ENCODE measurements at places on chromosomes 11 and 22. TPM values are rescaled to one million over a fixed set of nuclear protein-coding genes. Genes with fewer than 3 reads are reported as not detected.

The OR2AG1 gene
- not detected for total RNA-seq

The SHISAL1 gene
- total RNA-seq, result 1.5 TPM

The TNNT3 gene
- not detected for total RNA-seq

The GGTLC3 gene
- not detected for total RNA-seq

The NRIP3 gene
- 12.0 TPM for total RNA-seq

The MYO7A gene
- not detected for total RNA-seq

DNA sequence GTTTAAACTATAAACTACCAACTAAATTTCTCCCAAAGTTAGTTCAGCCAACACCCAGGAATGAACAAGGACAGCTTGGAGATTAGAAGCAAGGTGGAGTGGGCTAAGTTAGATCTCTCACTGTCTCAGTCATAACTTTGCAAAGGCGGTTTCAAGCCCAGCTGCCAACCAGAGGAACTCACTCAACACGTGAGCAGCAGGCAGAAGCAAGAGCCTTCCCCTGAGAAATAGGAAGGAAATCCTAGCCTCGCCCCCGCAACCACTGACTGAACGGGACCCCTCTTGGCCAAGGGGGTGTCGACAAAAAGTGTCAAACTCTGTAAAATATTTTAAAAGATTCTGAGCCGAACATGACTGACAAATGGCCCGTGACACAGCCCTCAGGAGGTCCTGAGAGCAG, 4.4 kb upstream of the KRTAP5-9 start:
- no peak for DNase-seq
- no peak overlapping the region for H3K27ac ChIP-seq
- H3K4me1 ChIP-seq, result no peaks in the 10 kb centered on the region
- H3K4me3 ChIP-seq, result no peak overlapping the region

DNA sequence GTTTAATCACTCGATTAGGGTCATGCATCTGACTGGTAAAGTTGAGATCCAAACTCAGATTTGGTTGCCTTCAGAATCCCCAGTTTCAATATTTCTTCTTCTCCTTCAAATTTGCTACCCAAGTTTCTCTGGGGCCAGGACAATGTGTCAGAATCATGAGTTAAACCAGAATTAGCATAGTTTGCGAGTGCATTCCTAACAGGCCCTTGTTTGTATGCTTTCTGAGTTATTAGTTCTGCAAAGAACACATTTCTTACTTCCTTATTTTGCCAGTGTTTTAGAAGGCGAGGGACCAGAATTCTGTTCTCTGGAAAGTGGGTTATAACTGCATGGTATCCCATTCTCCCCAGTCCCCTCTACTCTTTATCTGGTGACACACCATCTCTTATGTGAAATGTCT, 112.0 kb downstream of the ARL14EP start:
- H3K4me1 ChIP-seq, result no peaks in the 10 kb centered on the region
- H3K36me3 ChIP-seq, result no peaks in the 10 kb centered on the region
- H3K4me3 ChIP-seq, result no peak overlapping the region
- no peak overlapping the region for H3K27ac ChIP-seq
- H3K27me3 ChIP-seq, result no peaks in the 10 kb centered on the region

DNA sequence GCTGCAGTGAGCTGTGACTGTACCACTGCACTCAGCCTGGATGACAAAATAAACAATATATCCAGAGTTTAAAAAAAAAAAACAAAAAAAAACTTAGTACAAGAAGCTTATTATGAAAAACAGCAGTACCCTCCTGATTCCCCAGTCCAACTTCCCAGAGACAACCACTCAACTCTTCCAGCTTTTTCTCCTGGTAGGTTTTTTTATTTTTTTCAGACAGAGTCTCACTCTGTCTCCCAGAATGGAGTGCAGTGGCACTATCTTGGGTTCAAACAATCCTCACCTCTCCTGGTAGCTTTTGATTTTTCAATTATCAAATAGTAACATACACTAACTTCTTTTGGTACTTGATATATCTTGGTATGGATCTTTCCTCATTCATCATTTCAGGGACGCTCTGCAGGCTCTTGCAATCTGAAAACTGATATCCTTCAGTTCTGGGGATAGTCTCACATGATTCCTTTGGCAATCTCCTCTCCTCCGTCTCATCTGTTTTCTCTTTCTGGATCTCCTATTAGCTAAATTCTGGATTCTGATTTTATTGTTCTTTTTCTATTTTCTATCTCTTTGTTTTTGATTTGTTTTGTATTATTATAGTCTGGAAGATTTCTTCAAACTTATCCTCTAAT, 44.9 kb downstream of the ALG9 start:
- H3K36me3 ChIP-seq, result no peaks in the 10 kb centered on the region
- no peak overlapping the region for H3K27ac ChIP-seq
- no peak overlapping the region for H3K4me3 ChIP-seq

GRCh38 chr22:28440592-28441390, 238.8 kb downstream of the TTC28 start:
- H3K4me1 ChIP-seq, result peaks cover 40% of the 10 kb centered on the region
- H3K4me3 ChIP-seq, result peak overlapping the region; percentile 86
- peak overlapping the region; percentile 78 for H3K27ac ChIP-seq

- H3K4me1 ChIP-seq, result peaks cover 35% of the 10 kb centered on the region
- no peak for DNase-seq
- H3K4me3 ChIP-seq, result no peak overlapping the region
- H3K27ac ChIP-seq, result peak overlapping the region; percentile 89
- H3K36me3 ChIP-seq, result no peaks in the 10 kb centered on the region
- no peaks in the 10 kb centered on the region for H3K27me3 ChIP-seq
Measured at GRCh38 chr11:95451261-95451660, 220.3 kb upstream of the SESN3 start.

DNA sequence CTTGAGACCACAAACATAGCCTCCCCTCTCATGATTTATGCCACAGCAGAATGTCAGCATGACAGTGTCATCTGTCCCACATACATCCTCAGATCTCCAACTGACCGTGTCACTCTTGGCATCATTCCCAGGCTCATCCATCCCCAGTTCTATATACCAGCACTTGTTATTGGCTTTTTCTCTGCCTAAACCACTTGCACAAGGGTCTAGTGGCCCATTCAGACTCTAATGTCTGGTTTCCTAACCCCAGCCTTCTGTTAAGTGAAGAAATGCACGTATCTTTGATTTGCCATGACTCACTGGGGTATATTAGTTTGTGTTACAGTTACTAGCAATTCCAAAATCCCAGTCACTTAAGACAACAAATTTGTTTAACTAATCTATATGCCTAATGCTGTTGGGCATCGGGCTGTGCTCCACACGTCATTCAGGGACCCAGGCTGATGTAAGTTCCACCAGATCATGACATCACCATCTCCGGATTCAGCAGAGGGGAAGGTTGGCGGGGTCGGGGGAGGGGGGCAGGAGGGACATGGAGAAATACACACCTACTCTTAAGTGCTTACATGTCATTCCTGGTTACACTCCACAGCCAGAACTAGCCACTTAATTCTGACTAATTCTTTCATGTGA, 517.4 kb downstream of the BUD13 start:
- H3K27ac ChIP-seq, result no peak overlapping the region
- no peaks in the 10 kb centered on the region for H3K27me3 ChIP-seq
- H3K36me3 ChIP-seq, result no peaks in the 10 kb centered on the region
- H3K4me3 ChIP-seq, result no peak overlapping the region
- no peaks in the 10 kb centered on the region for H3K4me1 ChIP-seq

DNA sequence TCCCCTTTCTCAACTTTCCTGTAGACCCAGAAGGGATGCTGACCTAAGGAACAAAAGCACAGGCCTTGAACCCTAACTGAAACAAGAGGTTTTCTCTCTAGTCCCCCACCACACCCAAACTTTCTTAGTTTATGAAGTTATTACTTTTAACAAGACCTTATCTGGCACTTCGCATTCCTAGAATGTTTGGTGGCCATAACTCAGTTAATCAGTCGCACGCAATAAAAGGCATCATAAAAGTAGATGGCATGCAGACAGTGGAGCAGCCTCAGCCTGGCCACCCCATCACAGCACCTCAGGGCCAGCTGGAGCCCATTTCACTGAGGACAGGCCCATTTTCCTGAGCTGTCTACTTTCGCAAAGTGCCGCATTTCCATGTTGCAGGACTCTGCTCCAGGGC, 301.9 kb downstream of the OPCML start:
- no peak overlapping the region for H3K27ac ChIP-seq
- no peaks in the 10 kb centered on the region for H3K27me3 ChIP-seq
- no peaks in the 10 kb centered on the region for H3K36me3 ChIP-seq
- H3K4me3 ChIP-seq, result no peak overlapping the region

- H3K36me3 ChIP-seq, result no peaks in the 10 kb centered on the region
- H3K4me1 ChIP-seq, result peaks cover 13% of the 10 kb centered on the region
- peak overlapping the region; percentile 6 for H3K27ac ChIP-seq
- DNase-seq, result peak; percentile 76
- H3K4me3 ChIP-seq, result no peak overlapping the region
Measured at GRCh38 chr11:77322506-77322905, 21.0 kb upstream of the GDPD4 start.

- H3K4me3 ChIP-seq, result no peak overlapping the region
- no peaks in the 10 kb centered on the region for H3K36me3 ChIP-seq
- no peaks in the 10 kb centered on the region for H3K27me3 ChIP-seq
- H3K4me1 ChIP-seq, result no peaks in the 10 kb centered on the region
Measured at GRCh38 chr11:34161812-34162492, 56.5 kb downstream of the NAT10 start.

DNA sequence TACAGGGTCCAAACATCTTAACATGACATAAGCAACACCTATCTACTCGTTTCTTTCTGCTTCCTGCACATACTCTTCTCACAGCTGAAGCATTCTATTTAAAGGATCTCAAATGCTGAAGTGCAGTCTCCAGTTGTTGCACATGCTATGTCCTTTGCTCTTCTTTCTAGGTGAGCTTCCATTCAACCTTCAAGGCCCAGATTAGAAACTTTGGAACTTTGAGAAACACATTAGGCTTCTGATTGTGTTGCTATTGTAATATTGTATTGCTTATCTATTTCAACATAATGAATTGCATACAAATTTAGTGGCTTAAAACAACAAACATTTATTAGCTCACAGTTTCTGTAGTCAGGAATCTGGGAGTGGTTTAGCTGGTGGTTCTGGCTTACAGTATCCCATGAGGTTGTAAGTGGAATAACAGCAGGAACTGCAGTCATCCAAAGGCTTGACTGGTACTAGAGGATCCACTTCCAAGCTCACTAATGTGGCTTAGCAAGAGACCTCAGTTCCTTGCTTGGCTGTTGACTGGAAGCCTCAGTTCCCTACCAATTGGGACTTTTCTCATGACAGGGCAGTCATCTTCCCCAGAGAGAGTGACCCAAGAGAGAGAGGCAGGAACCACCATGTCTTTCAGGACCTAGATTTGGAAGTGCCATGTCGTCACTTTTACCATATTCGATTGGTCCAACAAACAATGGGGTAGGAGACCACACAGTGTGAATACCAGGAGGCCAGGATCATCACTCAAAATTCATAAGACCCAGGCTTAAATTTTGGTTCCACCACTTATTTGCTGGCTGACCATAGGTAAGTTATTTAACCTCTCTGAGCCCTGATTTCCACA, 27.2 kb upstream of the RASSF10 start:
- H3K36me3 ChIP-seq, result no peaks in the 10 kb centered on the region
- H3K4me1 ChIP-seq, result no peaks in the 10 kb centered on the region
- peak; percentile 31 for DNase-seq

DNA sequence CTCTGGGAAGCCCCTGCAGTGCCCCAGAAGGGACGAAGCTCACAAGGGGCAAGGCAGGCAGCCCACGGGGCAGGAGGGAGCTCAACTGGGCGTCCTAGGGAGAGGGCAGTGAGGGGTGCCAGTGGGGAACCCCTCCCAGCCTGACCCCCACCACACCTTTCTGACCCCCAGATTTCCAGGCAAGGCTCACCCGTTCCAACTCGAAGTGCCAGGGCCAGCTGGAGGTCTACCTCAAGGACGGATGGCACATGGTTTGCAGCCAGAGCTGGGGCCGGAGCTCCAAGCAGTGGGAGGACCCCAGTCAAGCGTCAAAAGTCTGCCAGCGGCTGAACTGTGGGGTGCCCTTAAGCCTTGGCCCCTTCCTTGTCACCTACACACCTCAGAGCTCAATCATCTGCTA, 15.7 kb downstream of the CD5 start:
- no peak overlapping the region for H3K4me3 ChIP-seq
- no peaks in the 10 kb centered on the region for H3K27me3 ChIP-seq
- no peak overlapping the region for H3K27ac ChIP-seq
- DNase-seq, result no peak
- H3K4me1 ChIP-seq, result no peaks in the 10 kb centered on the region

- no peaks in the 10 kb centered on the region for H3K27me3 ChIP-seq
- H3K27ac ChIP-seq, result no peak overlapping the region
- peak; percentile 66 for DNase-seq
- H3K36me3 ChIP-seq, result no peaks in the 10 kb centered on the region
- no peaks in the 10 kb centered on the region for H3K4me1 ChIP-seq
Measured at GRCh38 chr22:41983513-41984405, 14.5 kb downstream of the SEPTIN3 start.

GRCh38 chr11:83542861-83543260, 256.7 kb upstream of the CCDC90B start:
- no peak overlapping the region for H3K4me3 ChIP-seq
- DNase-seq, result no peak
- H3K27me3 ChIP-seq, result no peaks in the 10 kb centered on the region
- no peak overlapping the region for H3K27ac ChIP-seq
- no peaks in the 10 kb centered on the region for H3K36me3 ChIP-seq
- H3K4me1 ChIP-seq, result no peaks in the 10 kb centered on the region

- H3K27ac ChIP-seq, result no peak overlapping the region
- H3K36me3 ChIP-seq, result no peaks in the 10 kb centered on the region
Measured at GRCh38 chr22:38383417-38383816, 66.2 kb upstream of the CSNK1E start.

DNA sequence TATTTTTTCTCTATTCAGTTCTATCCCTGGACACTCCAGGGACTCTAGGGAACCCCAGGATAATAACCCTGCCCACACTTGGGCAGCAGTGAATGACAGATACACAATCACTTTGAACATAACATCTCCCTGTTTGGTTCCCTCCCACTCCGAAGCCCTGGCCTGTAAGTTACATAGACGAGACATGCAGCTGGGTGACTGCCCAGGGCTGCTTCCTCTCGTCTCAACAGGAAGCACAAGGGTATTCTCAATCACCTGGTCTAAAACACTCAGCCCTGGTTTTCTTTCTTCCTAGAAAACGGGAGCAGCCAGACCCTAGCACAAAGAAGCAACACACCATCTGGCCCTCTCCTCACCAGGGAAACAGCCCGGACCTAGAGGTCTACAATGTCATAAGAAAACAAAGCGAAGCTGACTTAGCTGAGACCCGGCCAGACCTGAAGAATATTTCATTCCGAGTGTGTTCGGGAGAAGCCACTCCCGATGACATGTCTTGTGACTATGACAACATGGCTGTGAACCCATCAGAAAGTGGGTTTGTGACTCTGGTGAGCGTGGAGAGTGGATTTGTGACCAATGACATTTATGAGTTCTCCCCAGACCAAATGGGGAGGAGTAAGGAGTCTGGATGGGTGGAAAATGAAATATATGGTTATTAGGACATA, 19.4 kb downstream of the LAYN start:
- H3K4me1 ChIP-seq, result peaks cover 75% of the 10 kb centered on the region
- H3K4me3 ChIP-seq, result no peak overlapping the region

GRCh38 chr11:69249311-69250185, 44.4 kb upstream of the MYEOV start:
- H3K27ac ChIP-seq, result no peak overlapping the region
- peaks cover 28% of the 10 kb centered on the region for H3K27me3 ChIP-seq
- H3K36me3 ChIP-seq, result no peaks in the 10 kb centered on the region
- no peaks in the 10 kb centered on the region for H3K4me1 ChIP-seq
- peak; percentile 25 for DNase-seq

Measured in GM23248 (cell line).